Lower leg skin (tissue), 4 donors: ENCODE measurements at places on chromosomes 3 and 15. TPM values are rescaled to one million over a fixed set of nuclear protein-coding genes. Genes with fewer than 3 reads are reported as not detected.

LRRC31 gene
- total RNA-seq: not detected

ANKDD1A gene
- total RNA-seq: 1.3 TPM

USP13 gene
- total RNA-seq: 9.4 TPM

DNA sequence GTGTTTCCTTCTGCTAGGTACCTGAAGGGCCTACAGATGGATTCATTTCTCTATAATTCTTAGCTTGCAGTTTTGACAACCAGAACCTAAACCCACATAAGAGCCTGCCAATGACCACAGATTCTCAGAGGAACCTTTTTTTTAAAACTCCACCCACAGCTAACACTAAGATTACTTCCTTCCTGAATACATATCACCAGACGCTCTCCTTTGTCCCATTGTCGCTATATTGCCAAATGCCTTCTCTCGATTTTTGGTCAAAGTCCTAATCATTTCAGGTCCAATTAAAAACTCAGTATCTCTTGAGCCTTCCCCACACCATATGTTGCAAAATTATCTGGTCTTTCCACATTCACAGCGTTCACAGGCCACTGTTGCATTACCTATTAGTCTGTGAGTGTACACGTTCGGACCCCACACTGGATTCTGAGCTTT lies 12.4 kb downstream of the ZNF710 start:
- no peak for DNase-seq
